ENCODE measurements at places on chromosomes 1 and 21.

DNA sequence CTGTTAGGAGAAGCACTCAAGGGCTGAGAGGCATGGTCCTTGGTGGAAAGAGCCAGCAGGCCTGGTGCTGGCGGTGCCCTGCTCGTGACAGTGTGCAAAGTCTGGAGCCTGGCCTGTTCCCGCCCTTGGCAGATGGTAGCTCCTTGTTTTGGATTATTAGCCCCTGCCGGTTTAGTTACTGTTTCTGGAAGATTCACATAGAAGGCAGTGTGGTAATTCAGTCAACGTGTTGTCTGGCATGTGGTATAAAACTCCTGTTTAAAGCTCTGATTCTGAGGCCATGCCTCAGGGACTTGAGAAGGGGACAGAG, 6.8 kb downstream of the PKNOX1 start:
- DNase-seq: no peak

- no peak for DNase-seq
These were observed 1.2 kb downstream of the GBP5 start for GRCh38 chr1:89271341-89272015.

DNA sequence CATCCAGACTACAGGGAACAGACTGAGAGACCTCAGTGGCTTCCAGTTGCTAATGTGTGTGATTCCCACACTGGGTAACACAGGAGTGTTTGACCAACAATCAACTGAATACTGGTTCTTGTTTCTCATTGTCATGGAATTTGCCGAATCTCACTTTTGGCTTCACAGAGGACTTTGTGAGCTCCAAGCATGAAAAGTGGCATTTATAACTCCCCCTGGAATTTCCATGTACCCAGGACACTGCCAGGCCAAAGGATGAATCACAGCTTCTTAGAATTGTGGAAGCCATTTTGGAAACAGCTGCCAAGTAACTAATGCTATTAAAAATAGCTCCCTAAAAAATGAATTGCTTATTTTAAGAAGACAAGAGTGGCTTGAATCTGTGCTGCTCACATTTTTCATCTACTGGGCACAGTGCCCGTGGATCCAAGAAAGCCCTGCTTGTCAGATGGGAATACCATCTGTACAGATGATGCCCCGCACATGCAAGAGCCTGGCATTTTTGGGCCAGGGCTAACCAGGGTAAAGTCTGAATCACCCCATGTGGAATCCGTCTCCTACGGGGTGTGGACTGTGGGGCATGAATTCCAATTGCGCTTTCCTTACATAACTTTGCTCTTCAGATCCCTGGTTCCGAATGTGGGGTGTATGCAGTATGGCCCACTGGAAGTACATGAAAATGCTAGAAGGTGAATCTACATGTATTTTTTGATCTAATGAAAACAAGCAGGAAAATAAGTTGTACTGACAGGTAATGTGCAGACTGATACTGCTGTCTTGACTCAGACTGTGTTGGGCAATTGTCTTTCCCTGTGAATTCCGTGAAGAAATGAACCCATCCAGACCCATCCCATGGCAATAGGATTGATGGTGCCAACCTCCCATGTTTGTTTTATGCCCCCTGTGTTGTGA, 487.3 kb downstream of the SIPA1L2 start:
- DNase-seq: no peak

- DNase-seq: no peak
These were observed 67.7 kb downstream of the SDCCAG8 start for GRCh38 chr1:243323491-243323890.

- DNase-seq: no peak
These were observed 36.5 kb downstream of the ZMYM1 start for GRCh38 chr1:35115459-35116383.

GRCh38 chr1:10980094-10980577, 32.3 kb upstream of the TARDBP start:
- DNase-seq: peak; percentile 69

- DNase-seq: no peak
These were observed 40.5 kb downstream of the TTC39A start for GRCh38 chr1:51289676-51290488.

DNA sequence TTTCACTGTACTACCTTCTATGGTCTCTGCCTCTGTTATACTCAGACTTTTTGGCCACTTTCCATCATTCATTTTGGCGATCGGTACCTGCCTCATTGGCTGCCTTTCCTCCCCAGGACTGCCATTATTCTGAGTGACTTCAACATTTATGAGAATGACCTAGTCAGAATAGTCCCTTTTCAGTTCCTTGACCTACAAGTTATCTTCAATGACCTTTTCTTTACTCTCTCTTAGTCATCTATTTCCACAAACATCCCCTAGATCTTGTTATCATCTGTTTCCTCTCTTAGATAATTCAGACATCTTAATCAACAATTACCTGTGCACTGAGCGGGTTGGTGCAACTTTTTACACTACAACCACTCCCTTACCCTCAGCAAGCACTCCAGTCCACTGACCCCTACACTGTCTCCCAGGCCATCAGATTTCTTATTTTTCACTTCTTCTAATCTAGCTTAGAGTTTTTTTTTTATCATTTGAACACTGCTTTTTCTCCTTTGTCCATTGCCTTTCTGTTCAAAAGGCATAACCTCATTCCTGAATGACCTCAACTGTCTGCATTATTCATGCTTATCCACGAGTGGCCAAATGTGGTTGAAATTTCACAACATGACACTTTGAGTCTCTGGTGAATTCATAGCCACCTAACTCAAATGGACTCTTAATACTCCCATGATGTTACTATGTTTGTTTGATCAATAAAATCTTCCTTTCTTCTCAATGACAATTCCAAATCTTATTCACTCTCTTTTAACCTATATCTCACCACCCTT, 112.7 kb downstream of the HMCN1 start:
- DNase-seq: no peak

DNA sequence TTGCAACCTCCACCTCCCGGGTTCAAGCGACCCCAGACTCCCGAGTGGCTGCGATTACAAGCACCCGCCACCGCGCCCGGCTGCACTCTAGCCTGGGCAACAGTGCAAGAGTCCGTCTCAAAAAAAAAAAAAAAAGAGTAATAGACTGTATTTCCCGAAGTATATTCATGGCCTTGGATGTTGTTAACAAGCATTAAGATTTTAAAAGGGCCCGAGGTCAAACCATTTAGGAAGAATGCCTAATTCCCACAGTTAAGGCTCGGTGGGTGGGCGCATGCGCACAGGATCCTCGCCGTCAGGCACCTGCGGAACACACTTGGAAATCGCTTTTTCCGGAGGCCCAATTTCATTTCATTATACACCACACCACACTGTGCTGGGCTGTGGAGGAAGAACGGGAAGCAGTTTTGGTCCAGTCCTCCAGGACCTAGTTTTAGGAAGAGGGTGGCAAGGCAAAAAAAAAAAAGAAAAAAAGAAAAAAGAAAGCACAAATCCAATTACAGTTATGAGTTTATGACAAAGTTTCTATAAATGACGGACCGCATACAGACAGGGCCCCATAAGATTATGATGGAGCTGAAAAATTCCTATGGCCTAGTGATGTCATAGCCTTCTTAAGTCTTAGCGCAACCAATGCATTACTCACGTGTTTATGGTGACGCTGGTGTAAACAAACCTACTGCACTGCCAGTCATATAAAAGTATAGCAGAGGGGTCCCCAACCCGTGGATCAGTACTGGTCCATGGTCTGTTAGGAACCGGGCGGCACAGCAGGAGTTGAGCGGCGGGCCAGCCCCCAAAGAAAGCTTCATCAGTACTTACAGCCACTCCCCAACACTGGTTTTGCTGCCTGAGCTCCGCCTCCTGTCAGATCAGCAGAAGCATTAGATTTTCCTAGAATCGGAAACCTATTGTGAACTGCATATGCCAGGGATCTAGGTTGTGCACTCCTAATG, 38.2 kb downstream of the H3-3A start:
- DNase-seq: no peak

DNA sequence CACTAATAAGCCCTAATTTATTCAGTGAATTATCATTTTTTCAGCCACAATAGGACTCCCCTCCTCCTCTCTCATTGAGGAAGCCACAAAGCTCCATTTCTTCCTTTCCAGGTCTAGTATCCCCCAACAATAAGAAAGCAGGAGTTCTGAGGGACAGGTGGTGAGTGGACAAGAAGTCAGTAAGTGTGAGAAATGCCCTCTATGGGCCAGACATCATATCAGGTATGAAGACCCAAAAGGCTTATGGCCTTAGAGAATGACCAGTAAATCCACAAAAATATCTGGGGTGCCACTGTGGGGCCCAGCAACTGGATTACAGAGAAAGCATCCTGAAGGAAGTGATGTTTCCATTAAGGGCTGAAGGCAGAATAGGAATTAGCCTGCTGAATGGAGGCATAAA, 175.7 kb downstream of the TRIM33 start:
- DNase-seq: no peak

DNA sequence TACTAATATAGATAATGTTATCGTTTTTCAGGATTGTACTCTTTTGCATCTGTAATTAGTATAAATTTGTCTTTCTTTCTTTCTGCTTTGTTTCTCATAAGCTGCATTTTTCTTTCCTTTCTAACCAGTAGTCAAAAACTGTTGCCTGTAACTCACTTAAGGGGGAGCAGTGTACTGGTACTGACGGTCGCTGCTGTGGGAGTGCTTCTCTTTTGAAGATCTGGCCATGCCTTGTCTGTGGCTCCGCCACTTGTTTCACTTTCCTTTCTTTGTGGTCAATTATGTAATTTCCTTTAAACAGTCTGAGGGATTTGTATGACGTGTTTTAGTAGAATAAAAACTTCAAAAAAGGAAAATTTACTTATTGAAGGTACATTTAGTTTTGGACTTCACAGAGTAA, 37.0 kb downstream of the MIA3 start:
- DNase-seq: no peak

DNA sequence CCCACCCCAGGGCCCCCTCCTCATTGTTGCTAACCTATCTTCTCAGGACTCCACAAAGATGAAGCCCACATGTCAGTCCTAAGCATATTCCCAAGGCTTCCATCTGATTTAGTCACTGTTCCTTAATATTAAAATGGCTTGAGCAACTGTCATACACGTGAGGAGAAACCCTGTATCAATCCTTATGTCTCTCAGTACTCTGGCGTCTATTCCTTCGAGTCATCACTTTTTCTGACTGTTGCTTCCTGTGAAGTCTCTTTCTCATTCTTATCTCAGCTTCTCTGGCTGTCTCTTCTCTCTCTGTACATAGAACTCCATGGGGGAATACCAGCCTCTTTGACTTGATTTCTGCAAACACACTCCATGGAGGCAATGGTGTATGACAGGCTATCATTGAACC, 98.4 kb downstream of the C4BPA start:
- no peak for DNase-seq

GRCh38 chr1:177686933-177687332, 282.9 kb downstream of the SEC16B start:
- DNase-seq: no peak

GRCh38 chr21:36419996-36420395, 34.8 kb downstream of the CHAF1B start:
- DNase-seq: peak; percentile 78

- DNase-seq: no peak
These were observed 10.5 kb upstream of the CASZ1 start for GRCh38 chr1:10806966-10807365.

GRCh38 chr1:51734896-51735745, 118.2 kb downstream of the OSBPL9 start:
- DNase-seq: no peak

DNA sequence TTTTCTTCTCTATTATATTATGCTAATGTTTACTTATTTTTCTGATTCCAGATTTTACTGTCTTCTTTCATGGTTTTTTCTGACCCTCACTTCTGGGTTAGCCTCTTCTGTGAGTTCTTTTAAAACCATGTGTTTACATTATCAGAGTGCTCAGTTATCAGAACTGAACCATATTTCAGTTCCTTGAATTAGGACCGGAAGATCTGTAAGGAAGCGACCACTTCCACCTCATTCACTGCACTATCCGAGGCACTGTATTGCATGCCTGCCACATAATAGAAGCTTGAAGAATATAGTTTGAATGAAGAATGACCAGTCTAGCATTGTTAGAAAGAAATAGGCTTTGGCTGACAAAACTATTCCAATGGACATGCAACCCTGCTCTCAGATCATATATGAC, 281.0 kb upstream of the DEPDC1 start:
- DNase-seq: no peak

GRCh38 chr1:42942444-42942843, 16.2 kb downstream of the SLC2A1 start:
- no peak for DNase-seq

DNA sequence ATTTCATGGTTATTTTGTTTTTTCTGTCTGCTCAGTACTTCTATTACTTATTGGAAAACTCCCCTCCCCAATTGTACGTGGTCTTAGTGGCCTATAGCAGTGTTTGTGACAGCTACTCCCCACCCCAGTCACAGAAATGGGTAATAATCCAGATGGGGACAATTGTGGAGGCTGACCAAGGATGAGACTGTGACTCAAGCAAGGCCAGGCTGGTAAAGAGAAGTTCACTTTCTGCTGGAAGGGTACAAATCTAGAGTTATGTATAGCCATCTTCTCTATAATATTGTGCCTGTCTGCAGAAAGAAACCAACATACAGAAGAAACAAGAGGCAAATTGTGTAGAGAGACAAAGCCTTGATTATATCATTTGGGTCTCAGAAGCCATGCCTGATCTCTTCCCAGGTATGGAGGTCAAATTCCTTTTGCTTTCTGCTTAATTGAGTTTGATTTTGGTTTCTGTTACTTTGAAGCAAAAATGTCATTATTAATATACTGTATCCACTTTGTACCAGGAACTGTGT, 270.4 kb downstream of the HLX start:
- no peak for DNase-seq

DNA sequence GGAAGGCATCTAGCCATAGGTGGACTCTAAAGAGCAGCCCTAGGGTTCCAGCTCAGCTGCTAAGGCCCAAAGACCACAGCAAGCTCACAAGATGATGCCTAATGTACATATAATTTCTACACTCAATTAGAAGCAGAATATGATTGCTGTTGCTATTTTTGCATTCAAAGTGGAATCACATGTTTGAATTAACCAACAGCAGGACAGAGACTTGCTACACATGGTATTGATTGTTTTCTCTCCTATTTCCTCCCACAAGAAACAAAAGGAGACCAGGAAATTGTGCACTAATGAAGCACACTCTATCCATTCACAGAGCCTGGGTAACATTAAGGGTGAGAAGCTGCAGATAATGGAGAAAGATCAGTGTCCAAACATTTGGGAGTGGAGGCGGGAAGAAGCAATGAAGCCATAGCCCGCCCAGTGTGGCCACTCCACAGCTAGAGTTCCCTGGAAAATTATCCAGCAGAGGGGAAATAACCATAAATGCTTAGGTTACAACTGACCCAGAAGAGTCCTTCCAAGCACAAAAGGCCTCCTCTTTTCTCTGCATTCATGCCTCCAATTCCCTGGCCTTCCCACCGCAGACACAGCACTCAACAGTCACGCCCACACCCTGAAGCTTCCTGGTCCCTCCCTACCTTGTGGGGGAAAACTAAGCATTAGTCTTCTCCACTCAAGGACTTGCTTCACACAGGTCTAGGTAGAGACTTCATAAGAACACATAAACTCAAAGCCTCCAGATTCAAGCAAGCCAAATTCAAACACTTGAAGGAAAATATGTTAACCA, 7.5 kb downstream of the CNN3 start:
- DNase-seq: no peak

GRCh38 chr21:46124083-46124925, 26.4 kb downstream of the COL6A2 start:
- no peak for DNase-seq

- no peak for DNase-seq
These were observed 12.8 kb upstream of the RNF223 start for GRCh38 chr1:1086911-1087341.

GRCh38 chr21:35280231-35280630, 231.1 kb upstream of the RUNX1 start:
- no peak for DNase-seq
